ENCODE measurements at places on chromosomes 6 and 20.

GRCh38 chr20:60249436-60249835, 291.2 kb downstream of the CDH26 start:
- H3K4me1 ChIP-seq = no peaks in the 10 kb centered on the region
- no peak for DNase-seq
- H3K36me3 ChIP-seq = no peaks in the 10 kb centered on the region
- no peak overlapping the region for H3K27ac ChIP-seq
- no peak overlapping the region for H3K4me3 ChIP-seq

DNA sequence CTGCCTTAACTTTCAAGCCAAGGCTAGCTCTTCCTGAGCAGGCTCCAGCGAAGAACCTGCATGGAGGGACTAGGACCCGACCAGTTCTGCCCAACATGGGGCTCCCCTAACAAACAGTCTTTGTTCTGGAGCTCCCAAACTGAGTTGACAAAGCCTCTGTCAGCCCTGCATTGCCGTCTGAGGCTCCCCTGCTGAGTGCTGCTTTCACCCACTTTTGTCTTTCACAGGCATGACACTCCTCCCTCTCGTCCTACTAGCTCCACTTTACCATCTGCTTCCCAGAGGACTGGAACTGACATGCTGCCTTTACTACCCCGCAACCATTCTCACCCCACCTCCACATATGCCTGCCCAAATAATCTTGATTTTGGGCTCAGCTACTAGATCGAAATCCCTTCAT, 45.1 kb upstream of the B4GALT5 start:
- no peak overlapping the region for H3K4me3 ChIP-seq
- no peak for DNase-seq
- no peaks in the 10 kb centered on the region for H3K27me3 ChIP-seq
- H3K36me3 ChIP-seq = no peaks in the 10 kb centered on the region
- no peaks in the 10 kb centered on the region for H3K4me1 ChIP-seq

- H3K27ac ChIP-seq = no peak overlapping the region
- H3K4me1 ChIP-seq = no peaks in the 10 kb centered on the region
- H3K4me3 ChIP-seq = no peak overlapping the region
- H3K27me3 ChIP-seq = no peaks in the 10 kb centered on the region
- no peak for DNase-seq
- H3K36me3 ChIP-seq = no peaks in the 10 kb centered on the region
Measured at GRCh38 chr20:37651932-37652331, 41.9 kb upstream of the CTNNBL1 start.

DNA sequence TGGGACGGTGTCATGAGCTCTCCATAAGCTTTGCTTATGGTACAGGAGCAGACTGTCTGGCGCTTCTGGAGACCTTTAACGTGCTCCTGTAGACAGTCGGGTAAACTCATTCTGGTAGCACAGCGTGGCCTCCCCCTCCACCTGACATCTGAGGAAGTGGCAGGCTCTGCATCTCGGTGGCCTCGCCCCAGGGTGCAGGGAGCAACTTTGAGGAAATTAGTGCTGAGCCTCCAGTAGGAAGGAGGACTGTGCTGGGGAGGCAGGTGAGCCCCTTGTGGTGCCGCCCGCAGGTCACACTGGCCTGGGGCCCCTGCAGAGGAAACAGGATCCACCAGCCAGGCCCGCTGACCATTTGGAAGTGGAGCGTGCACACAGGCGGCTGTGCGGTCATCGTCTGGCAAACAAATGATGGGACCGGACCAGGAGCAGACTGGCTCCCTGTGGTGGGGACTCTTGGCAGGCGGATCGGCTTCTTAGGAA, 57.9 kb downstream of the SYNJ2 start:
- DNase-seq = peak; percentile 51
- H3K27ac ChIP-seq = peak overlapping the region; percentile 91
- H3K4me1 ChIP-seq = peaks cover 43% of the 10 kb centered on the region
- H3K36me3 ChIP-seq = no peaks in the 10 kb centered on the region
- H3K4me3 ChIP-seq = no peak overlapping the region

DNA sequence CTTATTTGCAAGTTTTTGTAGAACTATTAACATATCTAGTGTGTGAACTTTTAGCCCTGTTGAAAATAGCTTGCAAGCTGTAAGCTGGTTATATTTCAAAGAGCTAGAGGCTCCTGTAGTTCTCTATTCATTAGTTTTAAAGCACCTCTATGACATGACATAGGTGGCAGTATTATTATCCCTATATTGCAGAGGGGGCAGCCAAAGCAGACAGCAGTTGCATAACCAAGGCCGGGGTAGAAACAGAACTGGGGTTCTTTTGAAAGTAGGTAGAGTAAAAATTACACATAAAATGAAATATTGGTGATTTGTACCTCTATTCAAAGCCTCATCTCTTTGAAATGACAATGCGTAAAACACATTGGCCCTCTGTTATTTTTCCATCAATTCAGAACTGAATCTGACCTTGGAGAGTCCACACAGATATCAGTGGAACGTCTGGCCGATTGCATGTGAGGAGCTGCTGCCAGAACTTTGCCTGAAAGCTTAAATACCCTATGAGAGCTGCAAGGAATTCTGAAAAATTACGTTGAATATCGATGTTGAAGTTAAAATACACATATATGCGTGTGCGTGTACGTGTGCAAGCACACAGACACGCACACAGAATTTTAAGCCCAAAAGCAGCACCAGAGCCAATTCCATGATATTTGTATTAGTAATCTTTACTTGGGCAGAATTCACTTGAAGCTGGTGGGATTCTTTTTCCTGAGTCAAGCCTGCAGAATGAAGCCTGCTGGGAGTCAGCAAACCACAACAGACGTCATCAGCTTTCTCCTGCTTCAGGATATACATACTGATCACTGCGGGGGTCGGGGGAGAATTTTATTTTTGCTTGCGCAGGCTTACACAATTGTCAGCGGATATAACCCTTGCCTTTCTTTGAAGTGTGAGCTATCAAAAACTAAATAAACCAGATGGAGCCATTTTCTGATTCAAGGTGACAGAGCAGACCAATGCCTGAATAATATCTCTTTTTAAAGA, 163.2 kb downstream of the PDE7B start:
- H3K4me3 ChIP-seq = no peak overlapping the region
- H3K27me3 ChIP-seq = no peaks in the 10 kb centered on the region
- no peaks in the 10 kb centered on the region for H3K4me1 ChIP-seq
- no peak overlapping the region for H3K27ac ChIP-seq

DNA sequence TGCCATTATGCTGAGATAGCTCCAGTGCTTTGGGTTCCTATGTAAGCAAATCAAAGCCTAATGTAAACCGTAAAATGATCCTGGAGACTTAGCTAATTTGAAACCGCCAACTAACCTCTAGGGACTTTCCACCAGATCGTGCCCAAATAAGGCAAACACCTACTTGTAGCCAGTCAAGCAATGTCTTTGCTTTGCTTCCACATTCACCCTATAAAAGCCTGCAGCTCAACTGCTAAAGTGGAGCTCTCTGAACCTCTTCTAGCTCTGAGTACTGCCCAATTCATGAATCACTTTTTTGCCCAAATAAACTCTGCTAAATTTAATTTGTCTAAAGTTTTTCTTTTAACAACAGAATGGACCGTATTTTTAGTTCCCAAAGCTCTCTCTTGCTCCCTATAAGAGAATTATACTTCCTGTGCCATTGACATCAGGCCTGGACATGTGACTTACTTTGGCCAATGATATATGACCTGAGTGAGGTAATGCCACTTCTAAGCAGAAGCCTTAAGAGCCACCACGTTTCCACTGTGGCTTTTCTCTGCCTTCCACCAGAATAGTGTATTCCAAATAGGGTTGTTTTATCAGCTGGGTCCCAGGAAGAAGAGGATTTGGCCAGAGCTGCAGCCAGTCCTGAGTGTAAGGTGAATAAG, 34.8 kb upstream of the PSMF1 start:
- H3K36me3 ChIP-seq = no peaks in the 10 kb centered on the region
- H3K4me3 ChIP-seq = no peak overlapping the region
- H3K27ac ChIP-seq = no peak overlapping the region
- no peaks in the 10 kb centered on the region for H3K27me3 ChIP-seq
- H3K4me1 ChIP-seq = no peaks in the 10 kb centered on the region

DNA sequence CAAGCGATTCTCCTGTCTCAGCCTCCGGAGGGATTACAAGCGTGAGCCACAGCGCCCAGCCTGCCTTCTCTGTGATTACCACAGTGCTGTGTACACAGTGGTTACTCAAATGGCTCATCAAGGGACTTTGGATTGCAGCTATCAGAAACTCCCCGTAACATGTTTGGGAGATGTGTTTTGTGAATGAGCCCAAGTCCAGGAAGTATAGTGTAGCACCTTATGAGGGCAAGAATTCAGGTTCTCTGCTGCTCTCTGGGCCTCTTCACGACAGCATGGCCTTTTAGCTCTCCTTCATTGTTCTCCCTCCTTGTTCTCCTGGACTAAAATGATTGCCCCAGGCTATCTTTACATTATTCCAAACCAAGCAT, 34.1 kb upstream of the RPL7L1 start:
- no peaks in the 10 kb centered on the region for H3K27me3 ChIP-seq
- H3K27ac ChIP-seq = no peak overlapping the region
- H3K4me3 ChIP-seq = no peak overlapping the region
- DNase-seq = no peak

- H3K27ac ChIP-seq = peak overlapping the region; percentile 25
- no peak for DNase-seq
- H3K4me1 ChIP-seq = no peaks in the 10 kb centered on the region
- no peaks in the 10 kb centered on the region for H3K36me3 ChIP-seq
Measured at GRCh38 chr6:111724505-111724904, 118.8 kb upstream of the TRAF3IP2 start.

GRCh38 chr6:45922728-45923351, 92.8 kb downstream of the CLIC5 start:
- H3K27ac ChIP-seq = no peak overlapping the region
- no peaks in the 10 kb centered on the region for H3K4me1 ChIP-seq
- no peak overlapping the region for H3K4me3 ChIP-seq
- peak; percentile 72 for DNase-seq
- H3K36me3 ChIP-seq = no peaks in the 10 kb centered on the region
- H3K27me3 ChIP-seq = no peaks in the 10 kb centered on the region

DNA sequence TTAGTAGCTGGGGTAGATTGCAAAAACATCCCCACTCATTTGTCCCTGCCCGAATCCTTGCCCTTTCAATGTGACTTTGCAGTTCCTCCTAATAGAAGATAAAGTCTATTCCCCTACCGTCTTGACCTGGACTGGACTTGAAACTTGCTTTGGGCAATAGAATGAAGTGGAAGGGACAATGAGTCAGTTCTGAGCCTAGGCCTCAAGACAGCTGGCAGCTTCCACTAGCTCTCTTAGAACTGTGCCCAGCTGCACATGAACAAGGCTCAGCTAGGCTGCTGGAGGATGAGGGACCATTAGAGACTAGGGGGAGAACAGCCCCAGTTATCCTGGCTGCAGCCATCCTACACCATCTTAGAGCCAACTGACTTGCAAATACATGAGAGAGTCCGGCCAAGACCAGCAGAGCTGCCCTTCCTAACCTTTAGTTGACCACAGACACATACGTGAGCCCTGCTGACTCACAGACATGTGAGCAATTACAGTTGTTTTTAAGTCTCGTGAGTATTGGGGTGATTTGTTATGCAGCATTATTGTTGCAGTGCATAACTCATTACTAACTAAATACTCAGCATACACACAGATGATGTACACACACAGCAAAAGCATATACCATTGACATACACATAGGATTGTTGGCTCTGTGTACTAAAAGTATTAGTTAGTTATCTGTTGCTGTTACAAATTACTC, 105.5 kb downstream of the DHX35 start:
- no peaks in the 10 kb centered on the region for H3K4me1 ChIP-seq
- H3K27ac ChIP-seq = no peak overlapping the region
- H3K27me3 ChIP-seq = no peaks in the 10 kb centered on the region

GRCh38 chr6:114032721-114033120, 61.8 kb upstream of the HDAC2 start:
- H3K27ac ChIP-seq = no peak overlapping the region
- H3K4me3 ChIP-seq = no peak overlapping the region
- DNase-seq = no peak

DNA sequence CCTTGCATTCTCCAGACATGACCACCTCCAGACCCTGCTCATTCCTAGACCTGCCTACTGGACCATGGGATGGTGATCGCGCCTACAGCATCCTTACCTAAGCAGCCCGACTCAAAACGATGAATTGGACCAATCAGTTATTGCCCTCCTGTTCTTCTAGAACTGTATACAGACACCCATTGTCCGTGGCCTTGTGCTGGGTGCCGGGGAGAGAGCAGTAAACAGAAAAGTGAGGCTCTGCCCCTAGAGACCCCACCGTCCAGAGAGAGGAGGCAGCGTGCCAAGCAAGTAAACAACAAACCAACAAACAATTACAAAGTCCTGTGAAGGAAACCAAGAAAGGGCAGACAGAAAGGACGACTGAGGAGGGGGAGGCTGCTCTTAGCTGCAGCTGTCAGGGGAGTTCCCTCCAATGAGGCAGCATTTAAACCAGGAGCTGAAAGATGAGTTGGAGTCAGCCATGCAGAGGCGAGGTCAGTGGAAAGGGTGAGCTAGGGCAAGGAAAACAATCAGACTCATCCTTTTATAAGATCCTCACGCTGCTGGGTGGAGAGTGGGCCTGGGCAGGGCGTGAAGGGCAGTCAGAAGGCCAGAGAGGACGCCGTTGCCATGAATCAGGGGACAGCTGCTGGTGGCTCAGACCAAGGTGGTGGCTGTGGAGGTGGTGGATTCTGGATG, 37.6 kb upstream of the BLCAP start:
- H3K27me3 ChIP-seq = no peaks in the 10 kb centered on the region
- H3K36me3 ChIP-seq = no peaks in the 10 kb centered on the region
- no peak overlapping the region for H3K27ac ChIP-seq
- peak; percentile 42 for DNase-seq
- no peaks in the 10 kb centered on the region for H3K4me1 ChIP-seq
- H3K4me3 ChIP-seq = no peak overlapping the region

DNA sequence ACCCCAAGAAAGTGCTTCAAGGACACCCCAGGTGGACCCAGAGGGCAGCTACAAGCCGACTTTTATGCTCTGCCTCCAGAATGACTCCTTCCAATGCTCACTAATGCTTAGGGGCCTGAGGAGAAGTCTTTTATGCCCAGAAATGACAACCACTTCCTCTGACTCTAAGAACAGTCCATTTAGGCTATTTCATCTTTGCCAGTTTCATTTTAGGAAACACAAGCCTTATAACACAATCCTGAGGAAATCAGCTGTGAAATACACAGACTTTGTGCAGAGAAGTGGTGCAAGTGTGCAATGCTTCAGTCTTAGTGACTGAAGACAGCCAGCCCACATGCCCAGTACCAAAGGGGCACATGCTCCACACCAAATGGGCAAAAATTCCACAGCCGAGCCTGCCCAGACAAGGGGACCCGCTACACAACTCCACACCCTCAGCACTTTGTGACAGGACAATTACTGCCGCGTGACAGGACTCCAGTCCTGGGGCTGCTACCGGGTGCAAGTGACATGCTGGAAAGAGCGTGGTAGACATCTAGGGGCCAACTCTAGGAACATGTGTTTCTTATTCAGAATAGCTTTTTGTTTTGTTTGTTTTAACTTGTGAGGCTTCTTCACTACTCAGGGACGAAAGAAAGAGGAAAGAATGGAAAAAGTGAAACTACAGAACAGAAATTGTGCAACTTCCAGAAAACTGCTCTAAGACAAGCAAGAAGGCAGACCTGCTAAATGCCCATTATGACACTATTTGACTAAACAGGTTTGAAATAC, 28.2 kb upstream of the PLAGL1 start:
- DNase-seq = no peak
- H3K36me3 ChIP-seq = no peaks in the 10 kb centered on the region
- no peaks in the 10 kb centered on the region for H3K27me3 ChIP-seq
- H3K27ac ChIP-seq = no peak overlapping the region
- peak overlapping the region; percentile 39 for H3K4me3 ChIP-seq
- H3K4me1 ChIP-seq = no peaks in the 10 kb centered on the region

Data from ascending aorta (tissue), 2 donors.